Central memory CD8-positive, alpha-beta T cell (primary cell): ENCODE measurements at places on chromosomes 5 and 9.
A peak's percentile ranks its signal among the peaks of the same experiment; 100 is the strongest.

DNA sequence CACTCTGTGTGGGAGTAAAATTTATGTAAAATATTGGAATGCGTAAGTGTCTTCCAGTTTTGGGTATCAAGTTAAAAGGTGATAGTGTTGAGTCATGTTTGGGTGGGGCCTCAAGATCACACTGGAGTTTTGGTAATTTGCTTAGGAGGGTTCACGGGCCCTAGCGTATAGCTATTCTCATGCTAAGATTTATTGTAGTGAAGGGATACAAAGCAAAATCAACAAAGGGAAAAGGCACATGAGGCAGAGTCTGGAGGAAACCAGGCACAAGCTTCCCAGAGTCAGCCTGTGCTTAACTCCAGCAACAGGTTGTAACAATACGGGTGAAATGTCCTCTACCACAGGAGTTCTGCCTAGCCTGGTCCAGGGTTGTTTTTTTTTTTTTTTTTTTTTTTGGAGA lies 20.2 kb downstream of the HSPA4 start:
- no peak for DNase-seq

DNA sequence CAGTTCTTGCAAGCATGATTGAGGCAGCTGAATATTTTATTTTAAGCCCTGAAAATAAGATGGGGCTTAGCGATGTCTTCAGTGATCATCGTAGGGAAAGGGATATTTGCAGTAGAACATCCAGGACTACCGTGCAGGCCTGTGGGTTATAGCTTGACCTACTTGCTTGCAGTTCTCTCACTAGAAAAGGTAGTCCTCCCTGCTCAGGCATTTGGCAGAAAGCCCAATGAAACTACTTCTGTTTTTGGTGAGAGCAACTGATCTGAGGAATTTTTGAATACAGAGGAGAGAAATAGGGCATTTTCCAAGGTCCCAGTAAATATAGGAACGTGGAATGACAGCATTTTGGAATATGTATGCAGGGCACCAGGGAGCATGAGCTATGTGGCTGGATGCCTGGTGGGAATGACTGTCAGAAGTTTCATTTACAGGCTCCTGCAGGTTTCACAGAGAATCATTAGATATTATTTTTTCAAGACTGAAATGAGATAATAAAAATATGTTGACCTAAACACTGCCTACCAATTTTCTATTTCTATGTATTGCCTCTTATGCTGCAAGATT lies 417.9 kb upstream of the ACTBL2 start:
- DNase-seq: no peak

GRCh38 chr5:32193591-32193990 lies 19.5 kb upstream of the GOLPH3 start:
- no peak for DNase-seq

- no peak for DNase-seq
Measured at GRCh38 chr9:69149321-69149807, 24.7 kb upstream of the TJP2 start.

GRCh38 chr5:36158144-36158543 lies 6.2 kb downstream of the SKP2 start:
- no peak for DNase-seq

DNA sequence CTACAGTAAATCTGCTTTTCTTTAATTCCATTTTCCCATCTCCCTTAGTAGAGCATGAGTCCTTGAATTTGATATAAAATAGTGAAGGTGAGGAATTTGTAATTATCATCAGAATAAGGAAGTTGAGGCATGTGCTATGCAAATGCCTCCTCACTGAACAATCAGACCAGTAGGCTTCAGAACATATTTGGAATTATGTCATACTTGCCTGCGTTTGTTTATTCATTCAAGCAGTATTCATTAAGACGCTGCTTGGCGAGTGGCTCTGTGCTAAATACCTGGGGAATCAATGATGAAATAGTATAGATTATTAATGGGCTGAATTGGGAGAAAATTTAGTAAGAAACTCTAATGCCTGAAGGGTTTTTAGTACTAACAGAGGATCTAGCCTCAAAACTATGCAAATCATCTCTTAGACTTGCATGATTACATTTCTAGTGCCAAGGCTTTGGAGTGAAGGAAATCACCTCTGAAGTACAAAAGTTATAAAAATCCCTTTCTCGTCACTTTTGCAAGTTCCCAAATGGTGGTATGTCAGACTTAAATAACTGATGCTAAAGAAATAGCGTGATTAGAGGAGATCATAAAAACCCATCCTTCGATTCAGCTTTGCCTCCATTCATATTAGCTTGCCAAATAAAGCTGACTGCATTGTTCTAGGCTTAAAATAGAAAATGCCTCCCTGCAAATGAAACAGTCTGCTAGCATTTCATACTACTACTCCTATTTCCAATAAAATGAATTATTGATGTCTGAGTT lies 141.7 kb downstream of the PCSK5 start:
- DNase-seq: no peak

DNA sequence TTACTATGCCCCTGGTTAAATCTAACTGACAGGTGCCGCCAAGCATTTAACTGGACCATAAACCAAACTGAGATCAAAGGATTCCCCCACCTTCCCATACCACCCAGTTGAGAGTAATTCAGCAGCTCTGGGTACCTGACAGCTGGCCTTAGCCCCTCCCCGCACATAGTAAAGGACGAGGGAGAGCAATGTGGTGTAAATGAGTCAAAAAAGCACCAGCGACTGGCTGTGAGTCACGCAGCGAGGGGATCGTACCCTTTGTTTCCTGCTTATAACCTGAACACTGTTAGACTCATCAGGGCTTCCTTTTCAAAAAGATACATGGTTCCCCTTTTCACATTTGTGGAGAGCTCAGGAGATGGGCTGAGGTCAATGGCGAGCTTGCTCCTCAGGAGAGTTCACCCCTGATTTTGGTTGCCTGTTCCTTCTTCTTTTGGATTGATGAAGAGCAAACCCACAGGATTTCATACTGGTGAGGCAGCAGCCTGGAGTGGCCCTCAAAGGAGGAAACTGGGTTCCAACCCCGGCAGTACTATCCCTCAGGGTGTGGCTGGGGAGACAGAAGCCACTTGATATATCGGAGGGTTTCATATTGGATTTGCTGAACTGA lies 71.5 kb downstream of the ANKRD33B start:
- DNase-seq: no peak

DNA sequence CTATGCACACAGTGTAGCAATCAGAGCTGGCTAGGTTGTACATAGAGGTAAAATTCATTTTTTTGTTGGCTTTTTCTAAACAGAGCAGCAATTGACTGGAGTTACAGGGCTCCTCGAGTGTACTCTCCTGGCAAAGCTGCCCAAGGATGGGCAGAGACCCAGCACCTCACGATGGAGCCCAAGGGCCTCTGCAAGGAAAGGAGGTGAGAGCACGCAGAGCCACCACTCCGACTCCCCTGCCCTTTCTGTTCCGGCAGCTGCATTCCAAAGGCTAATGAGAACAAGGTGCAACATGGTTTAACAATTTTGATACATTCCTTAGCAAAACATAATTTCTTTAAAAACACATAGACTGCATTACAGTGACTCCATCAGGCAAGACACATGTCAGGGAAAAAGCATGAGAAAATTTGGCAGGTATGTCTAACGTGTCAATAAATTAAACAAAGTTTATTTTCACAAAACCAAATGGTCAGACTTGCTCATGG lies 47.5 kb downstream of the SAXO1 start:
- DNase-seq: no peak

DNA sequence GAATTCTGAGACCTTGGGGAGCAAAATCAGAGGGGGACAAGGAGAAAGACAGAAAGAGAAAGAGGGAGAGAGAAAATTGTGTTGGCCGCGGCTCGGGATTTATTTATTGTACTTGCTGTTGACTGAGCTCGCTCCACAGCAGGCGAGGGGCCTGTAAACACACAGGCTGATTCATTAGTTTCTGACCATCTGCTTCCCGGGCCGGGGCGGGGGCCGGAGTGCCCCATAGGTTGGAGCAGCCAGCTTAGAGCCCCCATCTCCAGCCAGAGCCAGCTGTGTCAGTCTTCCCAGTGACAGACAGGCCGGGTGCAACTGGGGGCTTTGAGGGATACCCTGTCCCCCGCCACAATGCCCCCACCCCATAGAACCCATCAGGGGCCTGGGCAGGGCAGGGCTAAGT lies 30.9 kb downstream of the NTNG2 start:
- no peak for DNase-seq

GRCh38 chr5:121292664-121293063 lies 559.0 kb upstream of the FTMT start:
- DNase-seq: no peak

- DNase-seq: peak; percentile 14
Measured at GRCh38 chr9:85425153-85425611, 316.6 kb downstream of the AGTPBP1 start.

- DNase-seq: no peak
Measured at GRCh38 chr5:152271420-152271819, 133.7 kb downstream of the NMUR2 start.

DNA sequence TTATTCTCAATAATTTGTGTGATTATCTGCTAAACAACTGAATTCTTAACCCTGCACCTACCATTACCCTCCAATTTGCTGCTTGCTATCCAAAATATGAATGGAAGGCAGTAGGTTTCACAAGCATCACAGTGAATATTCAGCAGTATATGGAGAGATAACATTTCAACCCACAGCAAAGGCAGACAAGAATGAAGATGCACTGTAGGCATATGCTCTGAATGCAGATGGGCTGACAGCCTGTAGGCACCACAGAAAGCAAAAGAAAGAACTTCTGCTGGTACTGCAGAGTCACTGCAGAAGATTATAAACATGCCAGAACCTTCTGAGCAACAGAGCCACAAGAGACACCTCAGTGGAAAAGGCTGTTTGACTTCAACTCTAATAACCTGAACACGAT lies 63.6 kb upstream of the SLC12A2 start:
- no peak for DNase-seq

- no peak for DNase-seq
Measured at GRCh38 chr5:101626572-101626971, 669.5 kb downstream of the SLCO4C1 start.

DNA sequence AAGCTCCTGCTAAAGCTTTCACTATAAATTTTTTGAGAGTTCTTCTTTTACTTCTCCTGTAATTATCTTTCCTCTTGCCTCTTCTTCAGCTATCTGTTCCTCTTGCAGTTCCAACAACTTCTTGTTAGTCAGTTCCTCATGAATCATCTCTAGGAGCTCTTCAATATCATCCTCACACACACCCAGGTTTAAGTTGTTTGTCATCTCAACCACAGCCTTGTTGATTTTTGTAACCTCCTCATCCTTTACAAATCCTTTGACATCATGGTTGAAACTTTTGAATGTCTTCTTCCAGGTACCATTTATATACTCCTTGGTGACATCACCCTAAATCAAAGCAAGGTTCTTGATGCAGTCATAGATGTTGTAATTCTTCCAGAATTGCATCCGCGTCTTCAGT lies 106.3 kb upstream of the MAMDC2 start:
- DNase-seq: no peak

DNA sequence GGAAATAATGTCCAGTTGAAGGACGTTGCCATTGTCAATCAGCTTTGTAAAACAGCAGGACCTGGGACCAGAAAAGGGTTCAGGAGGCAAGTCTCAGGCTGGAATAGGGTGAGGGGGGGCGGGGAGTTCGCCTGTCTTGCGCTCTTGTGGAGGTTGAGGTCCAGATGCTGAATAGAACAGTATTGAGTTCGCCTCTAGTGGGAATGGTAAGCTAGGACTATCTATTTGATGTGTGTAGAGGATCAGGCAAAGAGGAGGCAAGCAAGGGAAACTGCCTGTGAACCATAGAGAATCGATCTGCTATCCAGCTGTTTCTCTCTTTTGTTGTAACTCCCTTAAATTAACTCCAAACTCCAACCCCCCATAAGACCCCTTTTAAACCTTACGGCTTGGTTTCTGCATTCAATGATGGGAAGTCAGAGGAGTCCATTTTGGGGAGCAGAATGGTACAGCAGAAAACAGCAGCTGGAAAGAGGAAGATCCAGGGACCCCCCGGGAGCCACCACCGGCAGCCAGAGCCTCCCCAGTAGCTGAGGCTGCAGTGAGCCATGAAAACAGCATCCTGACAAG lies 133.7 kb downstream of the SLC28A3 start:
- no peak for DNase-seq

GRCh38 chr5:158591301-158591863 lies 508.3 kb downstream of the EBF1 start:
- no peak for DNase-seq

DNA sequence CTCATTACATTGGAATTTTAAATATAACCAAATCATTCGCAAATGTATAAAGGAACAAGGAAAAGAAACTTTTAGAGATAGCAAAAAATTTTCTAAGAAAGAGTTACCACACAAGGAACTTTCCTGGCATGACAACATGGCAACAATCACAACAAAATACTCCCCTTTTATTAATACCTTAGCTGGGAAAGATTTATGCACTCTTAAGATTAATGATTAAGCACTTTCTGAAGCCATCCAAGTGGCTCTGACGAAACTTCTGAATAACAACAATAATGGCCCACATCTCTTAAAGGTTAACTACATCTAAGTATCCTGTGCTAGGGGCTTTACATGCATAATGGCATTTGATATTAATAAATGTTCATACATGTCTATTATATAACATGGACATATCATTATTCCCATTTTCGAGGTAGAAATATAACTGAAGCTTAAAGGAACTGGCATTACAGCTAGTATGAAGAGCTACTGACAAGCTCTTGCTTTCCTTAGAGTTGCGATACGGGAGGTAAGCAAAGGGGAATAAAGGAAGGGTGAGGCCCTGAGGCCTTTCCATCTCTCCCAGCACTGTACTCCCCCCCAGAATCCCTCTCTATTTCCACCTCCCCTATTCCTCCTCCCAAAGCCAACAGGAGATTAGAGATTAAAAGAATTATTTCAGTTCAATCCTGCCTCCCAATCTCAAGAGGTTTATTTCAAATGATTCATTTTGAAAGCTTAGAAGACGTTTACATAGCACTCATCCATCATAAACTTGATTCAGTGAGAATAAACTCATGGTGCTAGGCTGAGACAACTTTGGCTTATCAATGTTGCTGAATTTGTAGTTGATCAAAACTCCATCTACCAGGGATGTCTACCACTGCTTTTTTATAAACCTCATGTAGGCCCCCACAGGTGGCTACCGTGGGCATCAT lies 9.6 kb downstream of the MTMR12 start:
- no peak for DNase-seq

DNA sequence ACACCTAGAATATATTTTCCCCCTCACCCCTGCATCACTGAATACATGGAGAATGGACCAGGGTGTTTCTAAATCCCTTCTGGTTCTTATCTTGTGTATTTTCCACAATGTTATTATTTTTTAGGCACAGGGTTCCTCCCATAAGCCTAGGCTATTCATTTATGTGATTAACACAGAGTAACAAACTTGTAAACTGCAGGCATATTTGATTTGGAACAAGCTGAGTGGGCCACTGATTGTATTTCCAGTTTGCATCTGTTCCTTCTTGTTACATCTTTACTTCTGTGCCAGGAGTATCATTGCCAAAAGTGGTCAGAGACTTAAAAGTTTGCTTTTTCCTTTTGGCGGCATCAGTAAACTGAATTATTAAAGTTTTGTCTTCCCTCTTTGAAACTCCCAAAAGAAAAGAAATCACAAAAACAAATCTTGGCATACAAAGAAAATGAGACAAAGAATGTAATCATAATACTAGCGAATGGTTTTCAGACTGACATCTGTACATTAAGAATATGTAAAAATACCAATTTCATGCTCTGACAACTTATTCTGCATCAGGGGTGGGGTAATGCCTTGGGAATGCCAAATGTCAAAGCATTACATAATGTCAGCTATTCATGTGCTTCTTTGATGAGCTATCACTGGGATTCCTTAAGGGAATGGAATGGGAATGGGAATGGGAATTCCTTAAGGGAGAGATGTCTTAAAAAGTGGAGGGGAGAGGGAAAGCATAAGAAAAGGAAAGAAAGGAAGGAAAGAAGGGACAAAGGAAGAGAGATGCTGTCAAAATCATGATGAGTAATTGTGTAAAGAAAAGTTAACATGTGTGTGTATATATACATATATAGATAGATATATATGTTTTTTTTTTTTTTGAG lies 22.2 kb upstream of the PAX5 start:
- DNase-seq: no peak
